ENCODE measurements at places on chromosomes 7 and 10.
A peak's percentile ranks its signal among the peaks of the same experiment; 100 is the strongest.

GRCh38 chr10:31819391-31819820 is 109.2 kb downstream of the ARHGAP12 start:
- no peak for DNase-seq

DNA sequence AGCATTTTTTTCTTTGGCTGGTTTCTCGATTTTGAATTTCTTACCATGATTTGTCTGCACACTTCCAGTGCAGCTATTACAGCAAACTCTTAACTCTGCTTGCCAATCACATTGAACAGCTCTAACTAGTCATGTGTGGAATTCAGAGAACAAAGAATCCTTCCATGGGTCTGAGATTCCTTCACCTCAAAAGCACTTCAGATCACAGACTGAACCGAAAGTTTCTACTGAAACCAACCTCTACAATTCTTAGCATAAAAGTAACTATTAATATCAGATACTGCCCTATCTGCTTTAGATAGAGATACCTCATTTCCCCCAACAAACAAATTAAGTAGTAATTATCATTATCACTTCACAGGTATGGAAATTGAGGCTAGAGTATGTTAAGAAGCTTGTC is 56.5 kb upstream of the SP4 start:
- no peak for DNase-seq

DNA sequence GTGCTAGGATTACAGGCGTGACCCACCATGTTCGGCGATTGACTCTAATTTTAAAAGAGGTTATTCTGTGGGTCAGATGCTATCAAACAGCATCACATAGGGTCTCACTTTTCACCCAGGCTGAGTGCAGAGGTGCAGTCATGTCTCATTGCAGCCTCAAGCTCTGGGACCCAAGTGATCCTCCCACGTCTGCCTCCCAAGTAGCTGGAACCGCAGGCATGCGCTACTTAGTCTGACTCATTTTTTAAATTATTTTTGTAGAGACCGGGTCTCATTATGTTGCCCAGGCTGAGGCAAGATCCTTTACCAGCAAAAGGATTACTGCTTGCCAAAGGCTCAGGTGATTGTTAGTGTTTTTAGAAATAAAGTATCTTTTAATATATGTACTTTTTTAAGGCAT is 42.9 kb upstream of the STOX1 start:
- DNase-seq = no peak

- no peak for DNase-seq
Observed at GRCh38 chr7:150950496-150951180, 27.5 kb downstream of the KCNH2 start.

- no peak for DNase-seq
Observed at GRCh38 chr10:22504766-22505165, 159.5 kb downstream of the SPAG6 start.

GRCh38 chr7:156173748-156174353 is 361.6 kb upstream of the SHH start:
- no peak for DNase-seq

DNA sequence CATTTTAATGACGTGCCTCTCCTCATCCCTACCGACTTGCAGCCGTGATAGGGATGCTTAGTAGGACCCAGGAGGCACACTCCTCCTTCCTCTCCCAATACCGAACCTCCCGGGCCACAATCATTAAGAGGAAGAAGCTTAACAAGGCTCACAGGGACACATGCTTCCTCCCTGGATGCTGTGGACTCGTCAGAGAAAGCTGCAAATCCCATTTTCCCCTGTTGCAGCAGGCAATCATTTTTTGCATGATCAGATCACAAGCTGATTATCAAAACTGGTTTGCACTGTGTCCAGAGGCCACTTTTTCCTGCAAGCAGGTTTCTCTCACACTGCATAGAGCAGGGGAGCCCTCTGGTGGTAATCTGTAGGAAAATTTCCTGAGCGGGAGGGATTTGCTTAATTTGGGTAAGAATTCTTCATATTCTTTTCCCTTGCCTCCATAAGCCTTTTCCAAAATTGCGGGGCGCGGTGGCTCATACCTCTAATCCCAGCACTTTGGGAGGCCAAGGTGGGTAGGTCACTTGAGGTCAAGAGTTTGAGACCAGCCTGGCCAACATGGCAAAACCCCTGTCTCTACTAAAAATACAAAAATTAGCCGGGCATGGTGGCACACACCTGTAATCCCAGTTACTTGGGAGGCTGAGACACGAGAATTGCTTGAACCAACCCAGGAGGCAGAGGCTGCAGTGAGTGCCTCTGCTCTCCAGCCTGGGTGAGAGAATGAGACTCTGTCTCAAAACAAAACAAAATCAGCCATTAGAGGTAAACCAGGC is 16.1 kb upstream of the LAMB4 start:
- peak; percentile 75 for DNase-seq

- DNase-seq = no peak
Observed at GRCh38 chr7:106121189-106121810, 9.2 kb upstream of the SYPL1 start.

DNA sequence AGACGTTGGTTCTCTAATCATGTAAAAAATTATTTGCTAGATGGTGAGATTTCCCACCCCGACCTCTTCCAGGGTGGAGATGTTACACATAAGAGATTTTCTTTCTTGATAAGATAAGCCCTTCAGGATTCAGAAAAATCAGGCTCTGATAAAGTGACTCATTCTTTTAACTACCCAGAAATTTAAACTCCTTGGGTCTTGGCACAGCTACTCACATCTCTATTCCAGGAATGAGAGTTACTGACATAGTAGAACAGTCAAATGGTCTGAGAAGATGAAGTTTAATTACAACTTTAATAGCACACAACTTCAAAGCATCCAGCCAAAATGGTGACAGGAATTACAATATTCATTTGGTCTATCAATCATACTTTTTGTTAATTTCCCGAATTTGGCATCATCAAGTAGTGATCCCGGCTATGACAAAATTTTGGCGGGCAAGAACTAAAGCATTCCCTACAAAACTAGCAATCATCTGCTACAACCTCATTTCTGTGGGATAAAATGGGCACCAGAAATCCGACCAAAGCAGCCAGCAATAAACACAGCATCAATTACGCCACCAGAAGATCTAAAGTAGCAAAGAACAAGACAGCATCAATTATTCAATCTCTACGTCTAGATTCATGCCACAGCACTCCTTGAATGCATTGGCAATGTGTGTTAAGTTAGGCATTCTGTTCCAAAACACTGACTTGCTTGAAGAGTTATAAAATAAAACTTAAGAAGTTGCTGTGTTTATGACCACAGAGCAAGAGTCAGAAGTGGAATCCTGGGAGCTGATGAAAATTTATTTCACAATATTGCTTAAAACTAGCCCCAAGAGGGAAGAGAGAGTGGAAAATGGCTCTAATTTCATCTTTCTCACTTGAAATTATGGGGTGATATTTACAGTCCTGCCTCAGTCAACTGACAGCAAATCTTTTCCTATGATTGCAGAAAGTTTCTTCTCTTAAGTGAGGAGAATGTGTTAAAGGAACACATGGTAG is 565.7 kb upstream of the ANKRD30A start:
- DNase-seq = no peak

DNA sequence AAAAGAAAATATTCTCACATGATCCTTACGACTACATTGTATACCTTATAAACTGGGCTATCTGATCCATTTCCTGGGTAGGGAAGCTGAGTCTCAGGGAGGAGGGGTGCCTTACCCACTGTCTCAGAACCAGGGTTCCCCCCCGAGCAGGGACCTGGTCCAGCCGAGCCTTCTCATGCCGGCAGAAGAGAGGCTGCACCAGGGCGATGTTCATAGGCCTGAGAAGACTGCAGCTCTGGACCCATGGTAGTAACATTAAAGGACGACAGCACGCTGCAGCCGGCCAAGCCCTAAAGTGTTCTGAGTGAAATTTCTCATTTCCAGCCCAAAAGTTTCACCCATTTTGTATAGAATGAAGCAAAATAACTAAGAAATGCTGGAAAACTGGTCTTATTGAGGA is 163.0 kb upstream of the TNS3 start:
- no peak for DNase-seq

- DNase-seq = no peak
Observed at GRCh38 chr7:118140468-118140867, 43.5 kb upstream of the LSM8 start.

GRCh38 chr7:149067869-149068268 is 22.6 kb downstream of the ZNF786 start:
- DNase-seq = no peak

DNA sequence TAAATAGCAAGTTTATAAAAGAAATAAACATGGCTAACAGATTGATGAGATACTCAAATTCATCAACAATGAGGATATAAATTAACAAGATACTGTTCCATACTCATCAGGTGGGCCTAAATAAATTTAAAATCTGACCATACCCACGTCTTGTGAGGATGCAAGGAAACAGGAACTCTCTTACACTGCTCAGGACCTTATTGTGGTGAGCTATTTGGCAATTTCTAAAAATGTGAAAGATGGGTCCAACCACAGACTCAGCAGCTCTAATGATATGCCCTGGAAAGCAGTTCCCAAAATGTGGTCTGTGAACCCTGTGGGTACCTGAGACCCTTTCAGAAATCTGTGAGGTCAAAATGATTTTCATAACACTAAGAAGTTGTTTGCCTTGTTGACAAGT is 21.5 kb downstream of the RPP38 start:
- DNase-seq = no peak

DNA sequence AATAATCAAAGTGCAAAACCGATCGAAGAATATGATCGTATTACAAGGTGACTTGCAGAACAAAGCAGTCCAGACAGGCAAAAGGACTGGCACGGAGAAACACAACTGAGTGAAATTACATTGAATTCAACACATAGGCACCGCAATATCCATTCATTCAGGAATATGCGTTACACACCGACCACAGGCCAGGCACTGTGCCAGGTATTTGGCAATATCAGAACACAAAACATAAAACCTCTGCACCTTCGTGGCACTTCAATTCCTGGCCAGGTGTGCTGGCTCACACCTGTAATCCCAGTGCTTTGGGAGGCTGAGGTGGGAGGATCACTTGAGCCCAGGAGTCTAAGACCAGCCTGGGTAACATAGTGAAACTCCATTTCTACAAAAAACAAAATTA is 187.9 kb downstream of the DIP2C start:
- DNase-seq = no peak

- no peak for DNase-seq
Observed at GRCh38 chr7:79664884-79665676, 211.6 kb upstream of the MAGI2 start.

GRCh38 chr7:123798532-123799188 is 46.3 kb upstream of the HYAL4 start:
- peak; percentile 20 for DNase-seq

- DNase-seq = no peak
Observed at GRCh38 chr10:10499839-10500238, 517.8 kb upstream of the CELF2 start.

GRCh38 chr10:80996615-80997193 is 459.0 kb downstream of the SH2D4B start:
- DNase-seq = no peak

DNA sequence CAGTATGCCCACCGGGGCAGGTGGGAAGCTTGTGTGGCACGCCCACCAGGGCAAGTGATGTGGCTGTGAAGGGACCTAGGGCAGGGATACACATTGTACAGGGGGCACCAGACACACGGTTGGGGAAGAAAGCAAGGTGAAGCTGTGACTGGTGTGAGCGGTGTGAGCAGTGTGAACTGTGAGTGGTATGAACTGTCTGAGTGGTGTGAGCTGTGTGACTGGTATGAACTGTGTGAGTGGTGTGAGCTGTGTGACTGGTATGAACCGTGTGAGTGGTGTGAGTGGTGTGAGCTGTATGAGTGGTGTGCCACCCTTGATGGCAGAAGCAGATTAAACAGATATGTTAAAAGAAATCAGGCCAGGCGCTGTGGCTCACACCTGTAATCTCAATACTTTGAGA is 48.1 kb downstream of the DPYSL4 start:
- DNase-seq = no peak

Measured in kidney tubule cell (primary cell).